ENCODE measurements at places on chromosomes 7 and 10.

DNA sequence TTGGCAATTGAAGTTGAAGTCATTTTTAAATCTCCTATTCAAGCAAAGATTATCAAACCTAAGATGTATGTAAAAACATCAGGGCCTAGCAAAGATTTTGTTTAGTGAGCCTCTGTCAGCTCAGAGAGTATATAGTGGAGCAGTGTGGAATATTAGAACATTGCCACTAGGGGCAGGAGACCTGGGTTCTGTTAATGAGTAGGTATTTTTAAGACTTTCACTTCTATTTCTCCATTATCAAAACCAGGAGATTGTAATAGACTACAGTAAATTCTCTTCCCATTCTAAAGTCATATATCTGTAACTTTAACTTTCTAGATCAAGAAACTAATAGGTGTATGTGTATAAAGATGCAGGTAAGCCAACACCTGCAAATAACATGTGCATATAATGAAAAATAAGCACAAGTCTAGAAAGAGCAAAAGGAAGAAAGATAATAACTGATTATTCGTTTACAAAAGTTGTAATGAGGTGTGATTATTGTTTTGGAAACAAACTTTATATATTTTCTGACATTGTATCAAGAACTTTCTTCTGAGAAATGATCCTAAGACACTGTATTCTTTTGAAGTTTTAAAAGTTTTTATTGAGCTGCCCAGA is 64.4 kb downstream of the KCND2 start:
- DNase-seq = no peak

DNA sequence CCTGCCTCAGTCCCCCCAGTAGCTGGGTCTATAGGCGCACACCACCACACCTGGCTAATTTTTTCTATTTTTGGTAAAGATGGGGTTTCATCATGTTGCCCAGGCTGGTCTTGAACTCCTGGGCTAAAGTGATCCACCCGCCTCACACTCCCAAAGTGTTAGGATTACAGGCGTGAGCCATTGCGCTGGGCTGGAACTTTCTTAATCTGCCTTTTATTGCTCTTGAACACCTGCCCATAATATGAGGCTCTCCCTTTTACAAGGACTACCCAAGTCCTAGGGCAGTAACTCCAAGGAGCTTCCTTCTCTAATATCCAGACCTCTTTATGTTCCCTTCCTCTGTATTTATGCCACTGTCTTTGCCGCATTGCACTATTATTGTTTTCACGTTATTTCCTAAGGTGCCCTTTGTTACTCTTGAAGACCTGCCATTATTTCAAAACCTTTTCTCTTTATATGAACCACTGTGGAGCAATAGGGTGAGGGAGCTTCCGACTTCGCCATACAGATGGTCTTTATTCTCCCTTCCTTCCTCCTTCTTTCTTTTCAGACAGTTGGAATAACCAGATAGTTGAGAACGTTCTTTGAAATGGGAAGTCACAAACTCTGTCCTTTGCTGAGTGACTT is 36.3 kb upstream of the TCF7L2 start:
- DNase-seq = no peak

DNA sequence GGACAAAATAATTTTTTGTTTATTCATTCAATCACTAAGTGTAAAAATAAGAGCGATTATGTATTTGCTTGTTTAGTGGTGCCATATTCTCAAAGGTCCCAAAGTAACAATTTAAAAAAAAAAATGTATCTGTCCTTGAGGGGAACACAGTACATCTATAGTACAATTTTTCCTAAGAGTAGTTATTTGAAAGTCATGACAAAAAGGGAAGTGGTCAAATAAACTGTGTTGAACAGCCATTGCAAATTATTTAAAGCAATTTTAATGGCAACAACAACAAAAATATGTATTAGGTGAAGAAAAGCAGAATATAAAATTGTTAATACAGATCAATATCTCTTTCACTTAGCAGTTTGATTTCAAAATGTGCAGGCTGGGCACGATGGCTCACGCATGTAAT is 943.5 kb downstream of the CNTNAP2 start:
- no peak for DNase-seq

- DNase-seq = no peak
These were observed 721.1 kb downstream of the KCNMA1 start for GRCh38 chr10:76916536-76916935.

DNA sequence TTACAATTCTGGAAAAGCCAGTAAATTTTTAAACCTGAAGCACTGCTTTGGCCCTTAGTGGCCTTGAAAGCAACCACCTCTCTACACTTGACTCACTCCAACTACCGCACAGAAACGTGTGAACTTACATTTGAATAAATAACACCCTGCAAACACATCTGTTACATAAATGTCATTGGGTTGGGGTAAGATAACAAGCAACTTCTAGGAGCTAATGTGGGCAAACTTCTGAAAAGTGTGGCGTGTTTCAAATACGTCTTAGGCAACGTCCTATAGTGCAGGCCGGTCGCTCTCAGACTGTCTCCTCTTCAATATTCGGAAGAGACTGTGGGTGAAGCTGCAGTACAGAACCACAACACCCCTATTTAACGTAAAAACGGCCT is 474 bp downstream of the ORC5 start:
- DNase-seq = no peak

DNA sequence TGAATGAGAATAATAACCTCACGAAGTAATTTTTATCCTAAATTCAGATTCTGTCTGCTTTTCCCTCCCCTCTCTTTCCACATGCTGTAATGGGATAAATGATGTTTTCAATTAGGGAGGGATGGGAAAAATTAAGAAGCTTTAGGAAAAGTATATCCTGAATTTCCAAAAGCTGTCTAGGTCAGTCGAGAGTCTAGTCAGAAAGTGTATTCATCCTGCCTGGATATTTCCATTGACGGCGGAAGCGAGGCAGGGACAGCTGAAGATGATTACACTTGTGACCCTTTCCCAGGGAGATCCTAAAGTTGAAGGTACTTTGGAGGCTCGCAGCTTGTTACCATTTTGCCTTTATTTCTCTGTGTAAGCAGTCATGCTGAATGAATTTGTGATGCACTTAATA is 204.1 kb downstream of the ZNF365 start:
- no peak for DNase-seq

GRCh38 chr7:99461221-99461620 is 4.7 kb downstream of the ATP5MF start:
- no peak for DNase-seq

DNA sequence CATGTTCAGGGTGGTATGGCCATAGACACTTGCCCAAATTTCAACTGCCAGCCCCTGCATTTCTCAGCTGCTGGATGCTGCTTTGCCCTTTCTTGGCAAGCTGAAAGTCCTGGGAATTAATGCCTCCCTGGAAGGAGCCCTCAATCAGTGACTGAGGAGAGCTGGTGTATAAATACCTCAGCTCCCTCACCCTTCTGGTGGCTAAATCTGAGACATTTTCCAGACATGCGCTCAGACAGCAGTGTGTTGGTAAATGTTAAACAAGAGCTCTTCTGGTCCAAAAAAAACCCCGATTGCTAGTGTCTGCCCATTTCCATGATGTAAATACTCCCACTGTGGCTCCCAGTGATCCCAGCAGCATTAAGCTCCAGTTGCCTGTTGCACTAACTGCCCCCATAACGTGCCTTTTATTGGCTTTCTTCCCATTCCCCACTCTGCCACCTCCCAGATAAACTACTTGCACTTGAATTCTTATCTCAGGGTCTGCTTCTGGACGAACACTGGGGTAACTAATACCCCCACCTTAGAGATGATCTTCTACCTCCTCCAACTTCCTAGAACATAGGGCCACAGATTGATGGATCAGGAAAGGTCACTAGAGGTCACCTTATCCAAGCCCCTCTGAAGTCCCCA is 6.7 kb upstream of the MYH16 start:
- DNase-seq = no peak

DNA sequence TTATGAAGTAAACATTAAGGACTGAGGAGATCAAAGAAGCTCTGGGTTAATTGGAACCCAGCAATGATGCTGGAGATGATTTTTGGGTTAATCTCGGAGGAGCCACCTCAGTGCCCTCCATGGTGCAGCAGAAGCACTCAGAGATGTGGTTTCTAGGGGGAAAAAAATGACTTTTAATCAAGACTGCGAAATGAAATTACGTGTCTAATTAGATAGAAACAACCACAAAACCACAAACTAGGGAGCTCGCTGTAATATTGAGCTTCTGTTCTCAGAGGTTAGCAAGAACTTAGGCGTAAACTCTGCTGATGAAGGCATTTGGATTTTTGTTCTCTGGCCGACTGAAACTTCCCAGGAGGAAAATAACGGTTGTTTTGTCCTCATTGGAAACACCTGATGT is 319.0 kb downstream of the GRID1 start:
- DNase-seq = no peak

DNA sequence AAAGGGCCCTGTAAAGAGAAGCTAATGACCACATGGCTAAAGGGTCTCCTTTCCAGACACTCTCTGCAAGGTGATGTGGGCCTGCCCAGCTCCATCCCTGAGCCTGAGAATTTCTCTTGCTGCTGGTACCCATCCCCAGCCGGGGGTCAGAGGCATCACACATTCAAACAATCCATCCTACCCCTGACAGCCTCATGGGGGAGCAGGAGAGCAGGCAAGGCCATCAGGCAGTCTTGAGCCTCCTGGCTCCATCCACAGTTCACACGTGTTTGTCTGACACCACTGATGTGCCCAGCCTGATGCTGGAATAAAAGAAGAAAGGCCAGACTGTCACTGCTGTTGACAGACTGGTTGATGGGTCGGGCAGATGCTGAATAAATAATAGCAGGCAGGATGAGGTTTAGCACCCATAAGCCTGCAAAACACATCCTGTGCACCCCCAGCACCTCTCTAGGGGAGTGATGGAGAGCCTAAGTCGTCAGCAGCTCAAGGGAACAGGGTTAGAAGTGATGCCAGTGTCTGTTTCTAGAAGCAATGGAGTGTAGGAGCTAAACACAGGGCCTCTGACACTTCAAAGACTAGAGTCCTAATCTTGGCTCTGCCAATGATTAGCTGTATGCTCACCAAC is 43.5 kb downstream of the TLL2 start:
- peak; percentile 6 for DNase-seq

GRCh38 chr10:114810926-114811325 is 10.7 kb upstream of the FHIP2A start:
- DNase-seq = no peak

DNA sequence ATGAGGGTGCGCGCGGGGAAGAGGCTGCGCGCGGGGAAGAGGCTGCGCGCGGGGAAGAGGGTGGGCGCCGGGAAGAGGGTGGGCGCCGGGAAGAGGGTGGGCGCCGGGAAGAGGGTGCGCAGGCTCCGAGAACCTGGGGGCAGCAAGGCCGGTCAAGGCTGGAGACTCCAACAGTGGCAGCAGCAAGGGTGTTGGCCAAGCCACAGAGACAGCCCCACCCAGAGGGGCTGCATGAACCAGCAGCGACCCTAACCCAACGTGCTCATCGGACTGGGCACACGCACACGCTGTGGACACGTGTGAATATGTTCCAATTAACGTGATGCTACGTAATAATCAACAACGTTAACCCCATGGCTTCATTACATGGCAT is 48.8 kb downstream of the DIP2C start:
- DNase-seq = no peak

DNA sequence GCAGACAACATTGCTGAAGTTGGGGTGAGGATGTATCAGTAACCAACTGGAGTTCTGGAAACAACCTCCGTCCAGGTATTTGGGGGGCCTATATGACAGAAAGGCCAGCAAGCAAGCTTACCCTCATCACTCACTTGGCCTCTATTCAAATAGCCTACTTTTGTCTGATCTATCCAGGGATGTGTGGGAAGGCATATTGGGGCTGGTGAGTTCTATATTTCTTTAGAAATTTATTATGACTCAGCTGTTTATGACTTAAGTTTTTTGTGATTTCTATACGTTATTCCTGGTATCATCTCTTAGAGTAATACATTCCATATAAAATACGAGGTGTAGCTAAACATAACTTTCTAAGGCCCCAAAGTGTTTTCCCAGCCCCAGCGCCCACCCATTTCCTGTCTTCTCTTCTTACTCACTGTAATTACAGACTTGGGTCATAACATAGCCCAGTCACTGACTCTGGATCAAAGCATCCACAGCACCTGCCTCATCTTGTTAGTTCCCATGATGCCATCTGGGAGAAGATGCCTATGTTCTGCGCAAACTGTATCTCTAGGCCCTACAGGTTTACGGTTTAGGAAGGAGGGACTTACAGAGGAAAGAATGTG is 18.1 kb downstream of the GARS1 start:
- DNase-seq = no peak

DNA sequence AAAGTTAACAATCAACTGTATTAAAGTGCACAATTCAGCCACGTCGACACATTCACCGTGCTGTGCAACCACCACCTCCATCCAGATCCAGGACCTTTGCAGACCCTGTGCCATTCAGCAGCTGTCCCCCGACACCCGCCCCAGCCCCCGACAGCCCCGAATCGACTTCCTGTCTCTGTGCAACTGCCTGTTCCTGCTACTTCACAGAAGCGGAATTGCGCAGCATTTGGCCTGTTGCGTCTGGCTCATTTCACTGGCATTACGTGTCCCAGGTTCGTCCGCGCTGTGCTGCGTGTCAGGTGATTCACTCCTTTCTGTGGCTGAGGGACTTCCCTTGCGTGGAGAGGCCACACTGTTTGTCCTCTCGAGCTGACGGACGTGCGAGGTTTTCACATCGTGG is 33.2 kb upstream of the DNAAF5 start:
- DNase-seq = no peak

DNA sequence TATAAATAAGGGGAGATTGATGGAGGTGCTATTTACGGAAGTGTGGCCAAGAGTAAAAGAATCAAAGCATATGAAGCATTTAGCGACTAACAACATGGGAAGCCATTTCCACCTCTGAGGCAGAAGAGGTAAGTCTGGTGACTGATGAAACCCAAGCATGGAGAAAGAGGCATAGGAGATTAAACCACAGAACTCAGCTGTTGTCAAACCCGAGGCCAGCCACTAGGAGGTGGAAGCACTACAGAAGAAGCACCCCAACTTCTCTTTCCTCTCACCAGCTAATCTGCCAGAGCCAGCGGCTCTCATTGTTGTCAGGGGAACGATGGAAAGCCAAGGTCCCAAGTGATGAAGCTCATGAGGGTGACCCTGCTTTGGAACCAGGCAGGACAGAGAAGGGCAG is 19.6 kb upstream of the CNTNAP2 start:
- no peak for DNase-seq

DNA sequence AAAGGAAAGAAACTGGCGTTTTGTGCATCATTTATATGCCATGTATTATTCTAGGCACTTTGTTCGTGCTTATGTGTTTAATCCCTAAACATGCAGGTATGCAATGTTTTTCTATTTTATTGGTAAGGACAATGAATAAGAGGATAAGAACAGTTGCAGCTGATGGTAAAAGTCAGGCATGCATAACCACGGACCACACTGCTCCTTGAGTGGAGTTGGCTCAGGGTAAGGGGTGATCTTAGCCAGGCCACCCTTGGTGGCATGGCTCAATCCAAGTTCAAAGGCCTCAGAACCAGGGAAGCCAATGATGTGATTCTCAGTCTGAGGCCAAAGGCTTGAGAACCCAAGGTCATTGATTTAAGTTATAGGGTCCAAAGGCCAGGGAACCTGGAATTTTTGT is 1068.1 kb downstream of the NRG3 start:
- no peak for DNase-seq

DNA sequence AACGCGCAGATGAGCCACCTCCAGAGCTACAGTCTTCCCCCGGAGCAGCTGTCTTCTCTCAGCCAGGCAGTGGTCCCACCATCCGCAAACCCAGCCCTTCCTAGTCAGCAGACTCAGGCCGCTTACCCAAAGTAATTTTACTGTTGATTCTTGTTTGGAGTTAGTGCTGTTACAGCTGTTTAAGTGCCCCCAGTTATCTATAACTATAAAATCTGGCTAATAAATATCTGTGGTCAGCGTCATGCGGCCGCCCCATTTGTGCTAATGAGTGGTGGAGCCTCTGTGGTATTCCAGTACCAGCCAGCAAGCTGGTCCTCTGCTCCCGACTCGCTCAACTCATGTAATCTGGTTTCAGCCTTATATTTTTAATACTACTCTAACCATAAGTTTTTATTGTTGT is 43.2 kb upstream of the TMEM236 start:
- no peak for DNase-seq
